ENCODE measurements at places on chromosomes 5 and 9.

GRCh38 chr9:109411069-109411761 lies 86.9 kb downstream of the PTPN3 start:
- DNase-seq: no peak

- DNase-seq: peak; percentile 88
Measured at GRCh38 chr9:7799234-7799943, at the start of gene DMAC1. DMAC1 (minus strand) TSS chr9:7799778; CDS start chr9:7799734, 44 bp downstream.

DNA sequence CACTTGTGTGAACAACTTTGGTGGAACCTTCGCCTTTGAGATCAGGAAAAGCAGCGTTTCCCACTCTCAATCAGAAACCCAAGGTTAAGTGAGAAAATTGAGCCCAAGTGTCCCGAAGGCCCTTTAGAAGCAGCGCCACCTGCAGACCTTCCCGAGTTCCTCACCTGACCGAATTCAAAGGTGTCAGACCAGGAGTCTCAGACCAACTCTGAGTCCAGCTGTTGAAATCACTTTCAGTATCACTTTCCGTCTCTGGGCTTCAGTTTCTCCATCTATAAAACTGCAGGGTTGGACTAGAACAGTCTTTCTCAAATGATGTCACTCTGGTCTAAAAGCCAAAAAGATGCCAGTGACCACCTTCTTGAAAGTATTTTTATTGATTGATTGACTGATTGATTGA lies 31.7 kb upstream of the GRHPR start:
- DNase-seq: peak; percentile 8

- no peak for DNase-seq
Measured at GRCh38 chr9:108196332-108197007, 659.3 kb downstream of the ACTL7B start.

- no peak for DNase-seq
Measured at GRCh38 chr5:136046246-136046645, 17.5 kb downstream of the TGFBI start.

GRCh38 chr5:88503041-88503345 lies 234.3 kb upstream of the TMEM161B start:
- DNase-seq: no peak

- DNase-seq: no peak
Measured at GRCh38 chr5:52728686-52729085, 59.0 kb upstream of the ITGA1 start.

GRCh38 chr9:118321788-118322187 lies 617.6 kb downstream of the TLR4 start:
- DNase-seq: peak; percentile 74

DNA sequence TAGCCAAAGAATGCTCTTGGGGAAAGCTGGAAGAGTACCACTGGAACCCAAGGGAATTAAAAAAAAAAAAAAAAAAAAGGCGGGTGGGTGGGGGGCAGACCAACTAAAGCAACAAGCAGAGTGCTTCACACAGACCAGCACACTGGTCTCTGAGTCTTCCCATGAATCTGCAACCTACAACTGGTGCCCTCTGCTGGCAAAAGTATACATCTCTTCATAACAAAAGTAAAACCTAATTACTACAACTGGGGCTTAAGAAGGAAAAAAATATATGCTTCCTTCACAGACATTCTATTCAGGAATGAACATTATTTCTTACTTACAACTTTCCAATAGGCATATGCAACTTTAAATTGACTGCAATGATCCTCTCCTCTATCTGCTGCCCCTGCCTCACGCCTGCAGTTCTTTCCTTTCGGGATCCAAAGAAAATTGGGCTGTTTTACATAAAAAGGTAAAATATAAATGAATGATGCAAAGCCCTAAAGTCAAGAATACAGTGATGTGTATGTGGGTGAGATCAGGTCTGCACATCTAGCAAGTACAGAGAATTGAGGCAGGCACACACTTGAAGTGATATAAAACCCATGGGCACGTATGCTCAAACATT lies 7.2 kb upstream of the KLHL3 start:
- peak; percentile 60 for DNase-seq

DNA sequence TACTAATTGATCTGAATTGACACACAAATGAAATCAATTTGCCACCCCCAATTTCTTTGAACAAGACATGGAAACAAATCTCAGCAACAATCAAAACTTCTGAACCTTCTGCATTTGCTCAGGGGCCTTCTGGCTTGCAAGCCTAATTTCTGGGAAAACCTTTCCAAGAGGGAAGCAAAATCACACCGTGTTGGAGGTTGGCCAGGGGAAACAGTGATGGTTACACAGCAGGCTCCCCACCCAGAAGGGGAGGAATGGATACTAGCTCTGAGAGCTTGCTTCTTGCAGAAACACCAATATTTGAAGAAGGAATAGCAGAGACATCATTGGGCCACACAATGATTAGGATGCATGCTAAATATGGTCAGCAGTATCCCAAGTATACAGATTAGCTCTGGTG lies 488.6 kb upstream of the TRPC7 start:
- DNase-seq: no peak

- no peak for DNase-seq
Measured at GRCh38 chr5:169067751-169068173, 233.2 kb downstream of the SLIT3 start.

DNA sequence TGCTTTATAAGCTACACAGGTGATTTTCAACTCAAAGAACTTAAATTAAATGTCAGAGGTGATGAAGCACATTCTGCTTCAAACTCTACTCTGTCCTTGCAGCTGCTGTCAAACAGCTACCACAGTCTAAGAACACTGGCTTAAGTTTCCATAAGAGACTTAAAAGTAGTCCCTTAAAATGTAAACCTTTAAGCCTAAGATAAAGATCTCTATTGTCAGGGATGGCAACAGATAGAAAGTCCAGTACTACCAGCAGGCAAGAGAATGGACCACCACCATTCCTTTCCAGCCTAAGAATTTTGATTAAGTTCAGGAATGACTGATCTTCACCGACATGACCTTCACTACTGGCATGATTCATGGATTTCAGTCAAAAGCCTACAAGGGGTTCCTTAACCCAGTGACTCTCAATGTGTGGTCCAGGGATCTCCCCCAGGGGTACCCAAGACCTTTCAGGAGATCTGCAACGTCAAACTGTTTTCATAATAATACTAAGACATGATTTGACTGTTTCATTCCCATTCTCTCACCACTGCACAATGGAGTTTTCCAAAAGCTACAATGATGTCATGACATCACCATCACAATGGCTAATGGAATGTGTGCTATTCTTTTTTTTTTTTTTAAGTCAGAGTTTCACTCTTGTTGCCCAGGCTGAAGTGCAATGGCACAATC lies 41.1 kb upstream of the PLPP6 start:
- DNase-seq: no peak

DNA sequence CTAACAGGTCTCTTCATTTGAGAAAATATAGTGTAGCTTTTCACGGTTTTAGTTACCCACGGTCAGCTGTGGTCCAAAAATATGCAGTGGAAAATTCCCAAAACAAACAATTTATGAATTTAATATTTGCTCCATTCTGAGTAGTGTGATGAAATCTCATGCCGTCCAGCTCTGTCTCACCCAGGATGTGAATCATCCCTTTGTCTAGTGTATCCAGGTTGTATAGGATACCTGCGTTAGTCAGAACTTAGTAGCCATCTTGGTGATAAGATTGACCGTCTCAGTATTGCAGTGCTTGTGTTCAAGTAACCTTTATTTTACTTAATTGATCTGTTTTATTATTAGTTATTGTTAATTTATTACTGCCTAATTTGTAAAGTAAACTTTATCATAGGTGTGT lies 41.1 kb downstream of the NDUFS4 start:
- no peak for DNase-seq

- no peak for DNase-seq
Measured at GRCh38 chr5:27450607-27451006, 412.2 kb upstream of the CDH9 start.

DNA sequence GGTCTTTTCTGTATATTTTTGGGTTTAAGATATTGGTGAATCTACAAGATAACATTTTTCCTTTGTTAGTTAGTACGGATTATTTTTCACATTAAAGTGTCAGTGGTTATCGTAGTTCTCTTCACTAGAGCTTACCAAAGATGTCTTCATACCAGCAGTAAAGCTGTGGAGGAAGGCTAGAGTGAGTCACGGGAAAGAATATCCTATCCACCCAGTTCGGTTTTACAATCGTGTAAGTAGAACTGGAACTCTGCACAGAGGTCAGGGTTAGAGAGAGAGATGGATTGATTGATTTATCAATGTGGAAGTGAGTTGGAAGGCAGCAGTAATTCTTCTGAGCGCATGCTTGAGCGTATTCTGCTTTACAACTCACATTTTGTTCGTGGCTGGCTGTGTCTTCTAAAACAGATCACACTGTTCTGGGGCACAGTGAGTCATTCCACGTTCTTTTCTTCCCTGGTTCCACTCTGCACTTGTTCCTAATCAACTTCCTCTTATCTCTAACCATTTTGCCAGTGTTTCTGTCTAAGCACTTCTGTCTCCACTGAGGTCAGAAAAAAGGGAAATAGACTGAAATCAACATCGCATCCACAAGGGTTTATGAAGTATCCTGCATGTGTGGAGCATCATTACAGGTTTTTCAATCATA lies 86.5 kb upstream of the ARRDC3 start:
- no peak for DNase-seq
